AG04450 (cell line): ENCODE measurements at places on chromosomes 7 and 10.

DNA sequence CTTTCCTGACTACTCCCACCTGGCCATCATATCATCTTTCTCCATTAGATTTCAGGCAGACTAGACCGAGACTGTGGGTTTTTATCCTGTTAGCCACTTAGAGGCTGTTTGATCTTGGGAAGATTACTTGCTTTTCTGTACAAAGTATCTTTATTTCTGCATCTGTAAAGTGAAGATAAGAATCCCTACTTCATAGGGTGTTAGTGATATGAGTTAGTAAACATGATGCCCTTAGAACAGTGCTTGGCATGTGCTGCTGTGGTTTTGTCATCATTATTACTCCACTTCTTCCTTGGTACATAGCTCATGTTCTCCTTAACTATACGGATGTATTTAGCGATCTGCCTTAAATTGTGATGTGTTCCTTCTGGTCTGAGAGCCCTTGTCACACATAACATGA is 165.2 kb downstream of the AUTS2 start:
- no peak for DNase-seq

GRCh38 chr10:68870061-68870460 is 31.1 kb upstream of the DDX50 start:
- no peak for DNase-seq

- no peak for DNase-seq
Observed at GRCh38 chr10:75744261-75744660, 312.8 kb downstream of the LRMDA start.

- no peak for DNase-seq
Observed at GRCh38 chr10:88092265-88092664, 228.8 kb downstream of the PTEN start.

DNA sequence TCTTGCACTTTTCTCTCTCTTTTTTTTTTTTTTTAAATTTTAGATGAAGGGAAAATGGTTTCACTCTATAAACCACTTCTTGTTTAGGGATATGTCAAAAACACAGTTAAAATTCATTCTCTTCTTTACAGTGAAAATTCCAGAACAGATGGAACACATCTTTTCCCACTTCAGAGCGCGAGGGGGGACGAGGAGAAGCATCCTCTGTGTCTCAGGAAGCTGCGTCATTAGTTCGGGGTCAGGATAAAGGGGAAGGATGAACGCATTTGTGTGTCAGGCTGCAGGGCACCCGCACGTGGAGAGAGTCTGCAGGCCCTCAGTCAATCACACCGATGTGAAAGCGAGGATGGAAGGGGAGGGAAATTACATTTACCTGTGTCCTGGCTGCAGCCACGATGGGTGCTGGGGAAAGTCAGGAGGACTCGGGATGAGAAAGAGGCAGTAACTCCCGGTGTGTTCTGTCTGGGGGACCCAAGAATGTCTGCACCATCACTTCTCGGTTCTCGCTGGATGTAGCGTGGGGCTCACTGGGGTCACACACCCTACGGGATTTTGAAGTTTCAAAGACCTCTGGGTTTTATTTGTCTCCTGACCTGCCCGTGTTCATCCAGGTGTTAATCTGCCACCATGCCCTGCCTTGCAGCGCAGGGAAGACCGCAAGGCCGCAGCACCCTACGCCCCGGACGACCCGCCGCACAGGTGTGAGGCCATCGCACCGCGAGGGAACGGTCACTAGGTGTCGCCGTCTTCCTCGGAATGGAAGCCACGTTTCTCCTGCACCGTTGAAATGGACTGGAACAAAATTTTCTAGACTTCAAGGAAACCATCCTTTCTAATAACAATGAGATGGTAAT is 66.7 kb upstream of the PITRM1 start:
- DNase-seq: no peak

GRCh38 chr7:56079450-56080185 is 13.1 kb downstream of the PHKG1 start:
- no peak for DNase-seq

GRCh38 chr10:105872665-105873064 is 1231.6 kb downstream of the SORCS3 start:
- DNase-seq: no peak

- DNase-seq: no peak
Observed at GRCh38 chr7:11591943-11592342, 240.1 kb downstream of the THSD7A start.

GRCh38 chr10:21807180-21807579 is 196.3 kb downstream of the DNAJC1 start:
- DNase-seq: no peak

DNA sequence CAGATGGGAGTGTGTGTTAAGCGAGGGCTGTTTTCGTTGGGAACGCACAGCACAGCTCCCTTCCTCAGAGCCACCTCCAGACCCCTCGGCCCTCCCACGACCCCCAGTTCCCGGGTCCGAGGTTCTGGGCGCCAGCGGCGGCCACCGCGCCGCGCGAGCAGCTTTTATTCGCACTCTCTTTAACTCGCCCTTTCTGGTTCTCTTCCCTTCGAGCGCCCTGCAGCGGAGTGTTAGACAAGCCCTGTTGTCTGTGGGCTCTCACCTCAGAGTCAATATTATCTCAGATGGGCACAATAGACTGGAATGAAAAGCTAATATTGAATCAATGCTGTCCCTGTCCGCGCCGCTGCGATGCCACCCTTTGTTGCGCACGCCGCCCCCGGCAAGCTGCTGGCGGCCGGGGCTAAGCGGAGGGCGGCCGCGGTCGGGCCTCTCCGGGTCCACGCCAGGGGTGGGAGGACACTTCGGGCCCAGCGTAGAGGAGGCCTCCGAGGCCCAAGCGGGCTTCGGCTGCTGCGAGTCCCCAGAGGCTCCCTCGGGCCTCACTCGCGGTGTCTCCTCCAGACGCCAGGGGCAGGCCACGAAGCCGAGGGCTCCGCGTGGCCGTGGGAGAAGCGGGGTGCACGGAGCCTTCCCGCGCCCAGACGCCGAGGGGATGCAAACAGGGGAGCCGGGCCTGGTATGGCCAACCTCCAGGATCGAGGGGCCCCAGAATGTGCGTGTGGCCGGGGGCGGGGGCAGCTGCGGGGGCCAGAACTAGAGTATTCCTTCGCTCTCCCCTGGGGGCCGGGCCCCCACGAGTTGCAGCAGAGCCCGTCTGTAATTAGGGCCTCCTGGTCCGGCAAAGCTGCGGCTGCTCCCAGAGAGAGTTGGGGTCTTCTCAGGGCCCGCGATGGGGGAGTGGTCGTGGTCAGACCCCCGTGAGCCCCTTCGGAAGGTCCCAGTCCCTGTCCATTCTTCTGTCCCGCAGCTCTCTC is 7.9 kb upstream of the EMX2 start:
- DNase-seq: no peak

- no peak for DNase-seq
Observed at GRCh38 chr7:2775376-2775775, 68.7 kb downstream of the GNA12 start.

GRCh38 chr10:118873738-118874105 is 119.0 kb upstream of the CACUL1 start:
- no peak for DNase-seq

DNA sequence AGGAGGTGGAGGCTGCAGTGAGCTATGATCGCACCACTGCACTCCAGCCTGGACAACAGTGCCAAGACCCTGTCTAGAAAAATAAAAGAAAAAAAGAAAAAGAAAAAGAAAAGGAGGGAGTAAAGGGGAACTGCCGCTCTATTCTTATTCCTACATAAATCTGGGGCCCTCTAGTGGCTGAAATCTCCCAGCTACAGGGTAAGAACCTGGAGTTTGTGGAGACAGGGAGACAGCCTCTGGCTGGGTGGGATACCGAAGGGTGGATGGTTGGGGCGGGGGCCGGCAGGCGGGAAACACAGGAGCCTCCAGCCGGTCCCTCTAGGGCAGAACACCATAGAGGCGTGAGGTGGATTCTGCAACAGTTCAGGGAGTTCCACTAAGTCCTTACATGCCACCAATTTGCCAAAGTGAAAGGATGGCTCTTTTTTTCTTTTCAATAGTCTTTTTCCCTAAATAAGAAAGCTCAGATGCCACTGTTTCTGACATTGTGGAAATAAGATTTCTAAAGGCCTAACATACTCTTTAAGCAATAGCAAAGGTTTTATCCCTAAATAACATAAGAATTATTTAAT is 117.3 kb downstream of the SVIL start:
- no peak for DNase-seq

DNA sequence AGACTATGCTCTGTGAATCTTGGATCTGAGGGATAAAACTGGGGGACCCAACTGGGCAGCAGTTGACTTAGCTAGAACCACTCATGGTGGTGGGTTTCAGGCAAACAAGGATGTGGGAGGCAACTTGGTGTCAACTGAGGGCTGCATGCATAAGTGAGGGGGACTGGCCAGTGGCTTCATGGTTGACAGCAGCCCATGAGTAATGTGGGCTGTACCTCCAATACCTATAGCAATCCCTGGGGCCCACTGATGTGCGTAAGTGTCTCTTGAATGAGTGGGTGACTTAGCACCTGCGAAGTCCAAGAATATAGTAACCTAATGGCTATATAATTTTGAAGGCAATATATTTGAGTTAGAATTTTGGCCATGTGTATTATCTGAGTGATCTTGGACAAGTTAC is 13.7 kb upstream of the MAP3K8 start:
- DNase-seq: no peak

- no peak for DNase-seq
Observed at GRCh38 chr7:119010635-119011034, 786.1 kb downstream of the ANKRD7 start.

- DNase-seq: no peak
Observed at GRCh38 chr10:126058507-126058906, 162.1 kb downstream of the FANK1 start.

DNA sequence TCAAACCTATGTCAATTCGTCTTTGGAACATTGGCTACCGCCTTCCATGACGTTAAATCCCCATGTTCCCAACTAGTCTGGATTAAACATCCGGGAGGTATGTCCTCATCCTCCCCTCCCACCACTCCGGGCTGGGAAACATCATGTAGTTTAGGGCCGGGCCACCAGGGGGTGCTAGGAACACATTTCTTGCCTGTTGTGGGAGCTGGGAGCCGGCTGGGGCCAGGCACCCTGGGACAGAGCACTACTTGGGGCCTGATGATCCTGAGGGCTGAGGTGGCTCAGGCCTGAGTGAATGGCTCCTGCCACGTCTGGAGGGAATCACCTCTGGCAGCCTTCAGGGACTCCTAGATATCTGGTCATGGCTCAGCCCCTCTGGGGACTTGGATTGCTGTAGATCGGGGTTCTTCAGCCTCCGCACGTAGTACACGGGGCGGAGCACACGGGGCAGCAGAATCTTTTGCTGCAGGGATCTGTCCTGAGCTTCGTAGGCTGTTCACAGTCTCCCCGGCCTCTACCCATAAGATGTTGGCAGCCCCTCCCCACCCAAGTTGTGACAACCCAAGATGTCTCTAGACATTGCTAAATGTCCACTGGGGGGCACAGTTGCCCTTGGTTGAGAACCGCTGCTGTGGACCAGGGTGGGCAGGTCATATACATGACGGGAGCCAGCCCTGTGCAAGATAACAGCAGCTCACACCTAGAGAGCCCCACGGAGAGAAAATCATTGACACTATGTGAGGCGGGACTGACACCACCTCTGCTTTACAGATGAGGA is 141.2 kb upstream of the ZNF716 start:
- no peak for DNase-seq

DNA sequence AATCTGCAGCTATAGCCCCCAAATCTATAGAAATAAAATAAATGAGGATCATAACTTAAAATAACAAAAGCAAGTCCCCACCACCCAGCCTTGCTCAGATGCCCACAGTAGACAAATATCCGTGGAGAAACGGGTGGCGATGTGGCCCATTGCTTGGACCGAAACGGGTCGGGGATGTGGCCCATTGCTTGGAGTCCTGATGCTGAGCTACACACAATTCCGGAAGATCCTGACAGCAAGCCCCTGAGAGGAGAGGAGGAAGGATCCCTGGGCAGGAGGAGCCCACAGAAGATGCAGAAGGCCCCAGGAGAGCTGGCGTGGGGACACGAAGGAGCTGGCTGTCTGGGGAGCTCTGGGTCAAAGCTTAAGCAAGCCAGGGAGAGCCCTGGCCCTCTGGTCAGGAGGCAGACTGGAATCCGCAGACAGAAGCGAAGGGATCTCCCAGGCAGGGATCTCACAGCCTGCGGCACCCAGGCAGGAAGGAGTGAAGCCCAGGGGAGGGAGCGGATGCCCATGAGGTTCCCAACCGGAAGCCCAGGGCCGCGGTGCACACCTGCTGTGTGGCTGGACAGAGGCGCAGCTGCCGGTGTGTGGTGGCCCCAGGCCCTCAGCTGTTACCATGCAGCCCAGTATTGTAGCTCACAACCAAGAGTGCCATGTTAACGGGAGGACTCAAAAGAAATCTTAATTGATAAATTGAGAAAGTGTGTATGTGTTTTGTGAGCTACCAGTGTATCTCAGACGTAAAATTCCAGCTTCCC is 138.8 kb downstream of the ADARB2 start:
- DNase-seq: no peak

DNA sequence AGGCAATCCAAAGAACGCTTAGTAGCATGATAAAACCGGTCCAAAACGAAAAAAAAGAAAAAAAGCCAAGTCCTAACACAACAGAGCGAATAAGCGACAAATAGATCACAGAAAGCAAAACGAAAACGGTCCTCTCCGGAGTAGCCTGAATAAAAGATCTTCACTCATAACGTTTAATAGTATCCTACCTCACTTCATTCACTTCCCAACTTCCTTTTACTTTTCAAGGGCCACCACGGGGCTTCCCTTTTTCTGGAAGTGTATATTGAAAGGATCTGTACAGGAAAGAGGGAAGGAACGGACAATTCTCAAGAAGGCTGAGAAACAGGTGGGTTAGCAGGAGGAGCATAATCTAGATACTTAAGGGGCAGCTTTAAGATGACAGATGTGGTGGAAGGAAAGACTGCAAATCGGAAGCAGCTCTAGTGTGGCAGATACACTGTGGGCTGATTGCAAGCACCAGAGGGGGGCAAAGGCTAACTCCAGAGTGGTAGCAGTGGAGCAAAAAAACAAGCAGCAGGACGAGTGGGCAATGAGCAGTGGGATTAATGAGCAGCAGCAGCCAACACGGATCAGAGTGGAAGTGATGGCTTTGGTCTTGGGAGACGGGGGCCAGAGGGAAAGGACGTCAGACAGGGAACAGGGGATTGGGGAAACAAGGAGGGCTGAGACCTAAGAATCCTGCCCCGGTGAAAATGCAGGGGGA is 866 bp downstream of the CNOT4 start:
- no peak for DNase-seq
